ENCODE measurements at places on chromosomes 1 and 21.

DNA sequence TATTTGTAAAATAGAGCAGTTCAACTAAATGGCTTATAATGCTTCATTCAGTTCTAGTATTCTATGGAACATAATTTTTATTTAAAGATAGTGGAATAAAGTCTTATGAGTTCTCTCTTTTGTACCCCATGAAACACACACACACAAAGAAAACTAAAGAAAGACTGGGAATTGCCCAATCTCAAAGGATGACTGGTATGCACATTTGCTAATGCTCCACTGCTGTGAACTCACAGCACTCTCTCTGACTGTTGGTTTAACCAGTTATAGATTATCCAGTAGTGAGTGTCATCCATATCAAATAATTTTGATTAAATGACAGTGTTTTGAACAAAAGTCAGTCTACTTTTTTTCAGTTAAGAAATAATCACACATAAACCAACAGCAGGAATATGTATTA lies 1082.4 kb upstream of the B3GALT2 start:
- no peak for DNase-seq

GRCh38 chr1:86648255-86648654 lies 56.1 kb upstream of the SH3GLB1 start:
- no peak for DNase-seq

GRCh38 chr1:173934440-173934839 lies 17.3 kb upstream of the SERPINC1 start:
- no peak for DNase-seq

GRCh38 chr21:45235488-45235887 lies 52.2 kb downstream of the POFUT2 start:
- DNase-seq, result no peak

GRCh38 chr1:209673631-209674417 lies 1.4 kb upstream of the G0S2 start:
- DNase-seq, result no peak

DNA sequence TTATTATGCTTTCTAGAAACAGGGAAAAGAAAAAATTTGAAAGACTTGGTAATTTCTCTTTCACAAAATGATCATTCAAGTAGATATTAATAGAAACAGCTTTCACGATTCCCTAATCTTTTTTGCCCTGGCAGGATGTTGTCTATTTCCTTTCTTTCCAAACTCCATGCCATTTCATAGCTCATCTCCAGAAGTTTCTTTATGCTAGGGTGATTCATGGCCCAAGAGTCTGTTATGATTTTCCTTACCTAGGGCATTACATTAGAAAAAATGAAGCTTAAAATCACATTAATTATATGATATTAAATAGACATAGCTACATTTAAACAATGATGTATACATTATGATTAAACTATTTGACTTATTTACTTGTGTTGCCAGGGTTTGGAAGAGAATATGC lies 762.1 kb downstream of the LTN1 start:
- DNase-seq, result no peak

GRCh38 chr1:225684741-225685140 lies 31.8 kb upstream of the ENAH start:
- DNase-seq, result no peak
